Urinary bladder (tissue), 4 donors: ENCODE measurements at places on chromosomes 5 and 9. TPM values are rescaled to one million over a fixed set of nuclear protein-coding genes. Genes with fewer than 3 reads are reported as not detected.
A peak's percentile ranks its signal among the peaks of the same experiment; 100 is the strongest.

The INSL4 gene
- not detected for total RNA-seq

- DNase-seq, result no peak
Measured at GRCh38 chr9:5854063-5854790, 21.3 kb upstream of the ERMP1 start.

The PDE6A gene
- 0.05 TPM for total RNA-seq

The CCDC171 gene
- total RNA-seq, result 20.4 TPM

DNA sequence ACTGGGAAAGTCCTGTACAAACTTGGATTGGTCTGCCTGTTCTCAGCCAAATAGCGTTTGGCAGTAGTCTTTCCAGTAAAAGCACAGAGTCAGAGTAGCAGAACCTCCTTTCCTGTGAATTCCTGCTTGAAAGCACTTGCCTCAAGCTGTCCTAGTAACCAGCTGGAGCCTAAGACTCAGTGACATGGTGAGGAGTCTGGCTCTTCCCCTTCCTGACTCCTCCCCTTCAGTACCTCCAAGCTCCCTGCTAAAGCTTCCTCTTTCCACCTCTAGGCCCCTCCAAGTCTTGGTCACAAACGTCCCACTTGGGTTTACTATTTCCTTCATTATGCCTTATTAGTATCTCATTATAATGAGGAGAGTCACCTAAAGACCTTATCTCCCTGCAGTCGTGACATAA is 21.4 kb upstream of the FAM81B start:
- DNase-seq, result no peak

- DNase-seq, result no peak
Measured at GRCh38 chr5:42500003-42500599, 76.9 kb downstream of the GHR start.

The LEAP2 gene
- 3.0 TPM for total RNA-seq

- DNase-seq, result no peak
Measured at GRCh38 chr5:80502800-80503199, 14.9 kb downstream of the FAM151B start.

- no peak for DNase-seq
Measured at GRCh38 chr5:132136906-132137305, 63.3 kb downstream of the CSF2 start.

- DNase-seq, result no peak
Measured at GRCh38 chr5:132300577-132301343, 6.6 kb downstream of the SLC22A4 start.

- DNase-seq, result no peak
Measured at GRCh38 chr9:116843863-116844620, 156.9 kb downstream of the TRIM32 start.

- DNase-seq, result no peak
Measured at GRCh38 chr5:140292212-140293036, 10.5 kb downstream of the PFDN1 start.

The TCF7 gene
- total RNA-seq, result 1.1 TPM

DNA sequence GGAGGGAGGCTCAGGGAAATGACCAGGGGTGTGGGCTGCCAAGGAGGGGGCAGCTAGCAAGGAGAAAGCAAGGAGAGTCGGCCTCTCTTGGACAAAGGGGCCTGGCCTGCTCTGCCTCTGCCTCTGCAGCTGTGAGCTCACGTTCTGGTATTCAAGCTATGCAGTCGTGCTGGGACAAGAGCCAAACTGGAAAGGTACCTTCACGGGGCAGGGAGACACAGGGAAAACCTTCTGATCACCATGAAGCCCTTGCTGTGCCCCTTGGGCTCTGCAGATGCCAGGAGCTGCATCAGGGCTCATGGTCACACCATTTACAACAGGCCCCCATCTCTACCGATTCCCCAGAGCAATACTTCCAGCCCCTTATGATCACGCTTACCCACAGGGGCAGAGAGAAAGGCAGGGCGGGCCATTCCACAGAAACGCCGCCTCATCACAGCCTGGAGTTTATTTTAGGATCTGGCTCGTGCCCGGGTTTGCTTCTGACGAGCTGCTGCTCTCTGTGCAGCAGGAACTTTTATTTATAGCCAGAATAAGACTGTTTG is 63.2 kb downstream of the PRRT1B start:
- peak; percentile 89 for DNase-seq

DNA sequence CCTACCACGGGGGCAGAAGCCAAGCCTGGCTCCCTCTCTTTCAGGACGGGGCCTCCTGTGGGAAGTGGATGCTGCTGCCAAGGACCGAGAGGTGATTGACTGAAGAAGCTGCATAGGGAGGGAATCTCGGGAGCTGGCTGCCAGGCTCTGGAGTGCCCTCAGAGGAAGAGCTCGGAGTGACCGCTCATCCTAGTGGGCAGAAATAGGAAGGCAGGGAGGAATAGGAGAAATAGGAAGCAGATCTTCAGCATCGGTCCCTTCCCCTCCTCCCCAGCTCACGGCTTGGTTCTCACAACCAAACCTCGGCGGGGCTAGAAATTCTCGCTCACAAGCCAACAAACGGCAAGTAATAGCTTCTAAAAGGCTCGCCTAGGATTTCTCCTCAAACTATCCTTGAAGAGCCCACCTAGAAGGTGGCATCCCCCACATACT is 159.9 kb upstream of the RAI14 start:
- no peak for DNase-seq

The SLC4A9 gene
- total RNA-seq, result 0.11 TPM

GRCh38 chr5:103094737-103095136 is 25.2 kb downstream of the GIN1 start:
- DNase-seq, result no peak

DNA sequence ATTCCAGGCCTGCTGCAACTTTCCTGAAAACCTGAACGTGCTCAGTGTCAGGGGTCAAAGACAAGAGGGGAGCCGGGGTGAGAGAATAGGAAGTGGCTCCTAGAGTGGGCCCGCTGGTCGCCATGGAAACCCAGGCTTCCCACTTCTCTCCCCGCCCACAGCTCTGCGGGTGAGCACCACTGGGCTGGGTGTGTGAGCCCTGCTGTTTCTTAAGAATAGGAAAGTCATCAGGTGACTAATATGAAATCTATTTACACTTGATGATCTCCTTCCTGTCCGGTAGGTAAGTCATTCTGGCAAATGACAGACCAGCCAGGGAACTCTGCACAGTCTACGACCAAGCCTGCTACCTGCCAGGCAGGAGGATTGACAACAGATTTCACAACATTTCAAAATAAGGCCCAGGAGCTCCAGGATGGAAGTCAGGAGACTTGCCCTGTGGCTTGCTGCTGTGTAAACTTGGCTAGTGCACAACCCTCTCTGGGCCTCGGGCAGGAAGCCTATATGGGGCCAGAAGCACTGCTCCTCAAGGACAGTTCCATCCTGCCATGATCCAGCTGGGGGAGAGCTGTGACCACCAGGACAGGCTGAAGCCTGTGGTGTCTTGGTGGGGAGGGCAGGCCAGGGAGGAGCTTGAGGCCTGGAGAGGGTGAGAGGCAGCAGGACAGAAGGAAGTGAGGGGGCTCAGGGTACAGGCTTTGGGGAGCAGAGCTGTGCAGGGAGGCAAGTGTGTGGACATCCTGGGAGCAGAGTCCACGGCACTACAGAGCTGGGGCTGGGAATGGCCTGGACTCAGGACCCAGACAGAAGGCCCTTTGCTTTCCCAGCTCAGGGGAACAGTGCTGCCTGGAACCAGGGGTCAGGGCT is 60.6 kb downstream of the SHB start:
- DNase-seq, result no peak

DNA sequence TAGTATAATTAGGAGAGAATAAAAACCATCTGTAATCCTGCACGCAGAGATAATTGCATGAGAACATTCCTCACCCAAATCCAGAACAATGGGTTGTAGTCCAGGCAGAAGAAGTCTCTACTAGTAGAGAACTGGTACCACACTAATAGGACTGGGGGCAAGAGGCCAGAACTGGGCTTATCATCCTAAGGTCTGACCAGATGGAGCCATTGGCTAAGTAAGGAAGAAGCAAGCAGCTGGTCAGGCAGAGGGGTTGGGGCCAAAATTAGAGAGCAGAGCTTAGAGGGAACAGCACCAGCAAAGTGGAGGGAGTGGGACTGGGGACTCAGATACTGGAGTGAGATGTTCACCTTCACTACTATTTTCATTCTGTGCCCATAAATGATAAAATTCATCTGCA is 35.4 kb upstream of the MAP1B start:
- DNase-seq, result no peak

DNA sequence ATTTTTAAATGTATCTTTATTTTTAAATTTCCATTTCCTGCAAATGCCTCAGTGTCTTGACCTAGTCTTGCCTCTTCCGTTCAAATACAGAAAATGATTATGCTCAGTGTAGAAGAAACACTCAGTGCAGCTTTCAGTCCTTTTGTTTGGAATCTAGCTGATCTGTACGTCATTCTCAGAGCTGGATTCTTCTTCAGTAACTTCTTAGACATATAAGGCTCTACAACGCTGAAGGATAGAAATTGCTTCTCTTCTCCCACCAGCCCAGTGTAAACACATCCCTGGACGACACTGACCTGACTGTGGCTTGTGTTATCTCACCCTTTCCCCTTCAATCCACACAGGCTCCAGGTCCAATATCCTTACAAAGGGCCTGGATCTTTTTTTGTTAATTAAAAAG is 3.2 kb upstream of the ALDH1B1 start:
- DNase-seq, result no peak

DNA sequence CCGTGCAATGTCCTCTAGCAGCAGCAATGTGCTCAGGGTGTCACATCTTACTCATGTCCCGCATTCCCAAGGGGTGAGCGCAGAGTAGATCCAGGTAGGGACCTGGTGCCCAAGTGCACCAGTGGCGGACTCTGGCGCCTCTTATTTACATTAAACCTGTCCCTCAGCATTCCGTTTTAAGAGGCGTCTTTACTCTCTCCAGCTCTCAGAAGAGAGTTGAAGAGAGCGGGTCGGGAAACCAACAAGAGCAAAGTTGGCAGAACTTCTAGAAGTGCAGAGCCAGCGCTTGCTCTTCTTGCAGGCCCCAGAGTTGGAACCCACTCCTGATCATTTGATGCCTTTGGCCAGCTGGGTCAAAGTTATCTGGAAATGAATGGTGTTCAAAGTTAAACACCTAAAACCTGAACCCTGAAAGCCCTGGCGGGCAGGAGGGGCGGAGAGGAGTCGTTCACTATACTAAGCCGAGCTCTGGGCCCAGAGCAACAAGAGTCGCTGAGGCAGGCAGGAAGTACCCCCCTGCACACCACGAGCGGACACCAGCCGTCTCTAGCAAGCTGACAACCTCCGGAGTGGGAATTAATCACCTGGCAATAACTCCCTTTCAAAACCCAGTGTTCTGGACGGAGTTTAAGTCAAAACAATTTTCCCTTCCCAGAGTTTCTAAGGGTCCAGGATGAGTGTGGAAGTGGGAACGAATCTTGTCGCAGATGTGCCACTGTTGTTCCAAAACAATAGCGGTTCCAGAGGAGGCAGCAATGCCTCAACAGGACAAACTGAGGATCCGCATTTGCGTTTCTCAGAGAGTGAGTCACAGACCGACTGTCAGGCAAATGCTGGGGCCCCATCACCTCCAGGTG is 122.8 kb downstream of the TMEM161B start:
- DNase-seq, result no peak

The FST gene
- total RNA-seq, result 19.7 TPM

- DNase-seq, result no peak
Measured at GRCh38 chr5:150700246-150700593, 642 bp downstream of the RBM22 start.

- no peak for DNase-seq
Measured at GRCh38 chr9:82991671-82992070, 71.3 kb downstream of the RASEF start.

The ITK gene
- 1.1 TPM for total RNA-seq

DNA sequence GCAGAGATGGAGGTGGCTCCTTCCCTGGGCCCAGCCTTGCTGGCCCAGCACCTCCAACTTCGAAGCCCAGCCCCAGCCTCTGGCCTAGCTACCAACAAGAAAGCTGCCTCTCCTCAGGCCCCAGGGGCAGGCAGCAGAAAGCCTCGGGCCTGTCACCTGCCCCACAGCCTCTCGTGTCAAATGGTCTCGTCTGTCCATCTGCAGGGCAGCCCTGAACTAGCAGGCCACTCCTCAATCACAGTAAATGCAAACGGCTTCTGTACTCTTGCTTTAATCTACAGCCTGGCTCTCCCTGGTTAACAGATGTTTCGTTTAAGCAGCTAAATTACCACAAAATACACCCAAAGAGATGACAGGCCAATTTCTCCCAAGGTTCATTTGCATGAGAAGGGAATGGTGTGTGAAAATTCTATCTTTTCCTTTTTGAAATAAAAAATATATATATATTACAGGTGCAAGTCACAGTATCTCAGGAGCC is 21.5 kb downstream of the VAV2 start:
- DNase-seq, result no peak

DNA sequence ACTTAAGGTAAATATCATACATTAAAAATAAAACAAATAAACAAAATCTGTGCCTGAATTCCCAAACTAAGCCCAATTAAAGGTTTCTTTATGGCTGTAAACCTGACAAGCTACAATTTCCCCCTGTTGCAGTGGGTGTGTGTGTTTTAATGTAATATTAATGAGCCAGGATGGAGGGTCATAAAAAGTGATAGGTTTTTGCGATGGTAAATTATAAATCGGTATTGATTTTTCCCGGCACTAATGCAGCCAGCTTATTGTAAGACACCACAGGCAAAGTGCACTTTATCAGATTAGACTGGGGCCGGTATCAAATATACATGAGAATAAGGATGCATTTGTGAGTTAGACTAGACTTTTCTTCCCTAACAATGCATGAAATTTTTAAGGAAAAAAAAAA is 120.4 kb downstream of the EBF1 start:
- no peak for DNase-seq

The EQTN gene
- 0.74 TPM for total RNA-seq

DNA sequence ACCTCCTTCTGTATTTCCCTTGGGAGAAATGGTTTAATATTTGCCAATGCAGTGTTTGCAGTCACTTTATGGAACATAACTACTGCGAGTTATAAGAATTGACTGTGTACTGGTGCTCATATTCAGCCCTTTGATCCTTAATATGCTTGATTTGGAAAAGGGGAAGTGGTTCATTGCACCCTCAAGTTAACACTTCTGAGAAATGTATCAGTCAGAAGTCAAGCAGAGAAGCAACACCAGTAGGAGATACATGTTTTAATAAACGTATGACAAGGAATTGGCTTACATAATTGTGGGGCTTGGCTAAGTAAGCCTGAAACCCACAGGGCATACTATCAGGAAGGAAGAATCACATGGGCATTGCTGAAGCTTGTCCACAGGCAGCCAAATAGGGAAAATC is 131.0 kb upstream of the SPRY4 start:
- DNase-seq, result no peak

GRCh38 chr5:137954131-137954879 is 65.0 kb downstream of the PKD2L2 start:
- peak; percentile 29 for DNase-seq

- DNase-seq, result no peak
Measured at GRCh38 chr5:145162626-145163025, 672.5 kb downstream of the PRELID2 start.

DNA sequence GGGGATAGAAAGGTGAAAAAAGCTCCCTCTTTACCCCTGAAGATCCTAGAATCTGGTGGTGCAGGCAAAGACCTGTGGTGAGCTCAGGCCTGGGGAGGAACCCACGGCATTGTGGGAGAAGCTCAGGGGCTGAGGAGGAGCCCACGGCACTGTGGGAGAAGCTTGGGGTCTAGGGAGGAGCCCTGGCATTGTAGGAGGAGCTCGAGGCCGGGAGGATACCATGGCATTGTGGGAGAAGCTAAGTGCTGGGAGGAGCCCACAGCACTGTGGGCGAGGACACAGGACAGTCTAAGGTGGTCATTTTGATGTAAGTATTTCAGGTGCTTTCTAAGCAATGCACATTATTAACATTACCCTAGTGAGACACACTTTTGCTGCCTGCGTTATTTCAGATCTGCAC is 179.7 kb downstream of the HSD17B3 start:
- no peak for DNase-seq

The HTR1A gene
- not detected for total RNA-seq
